ENCODE measurements at places on chromosomes 2 and 18.
A peak's percentile ranks its signal among the peaks of the same experiment; 100 is the strongest.

GRCh38 chr2:182068811-182069210, 83.2 kb downstream of the PPP1R1C start:
- DNase-seq = no peak

DNA sequence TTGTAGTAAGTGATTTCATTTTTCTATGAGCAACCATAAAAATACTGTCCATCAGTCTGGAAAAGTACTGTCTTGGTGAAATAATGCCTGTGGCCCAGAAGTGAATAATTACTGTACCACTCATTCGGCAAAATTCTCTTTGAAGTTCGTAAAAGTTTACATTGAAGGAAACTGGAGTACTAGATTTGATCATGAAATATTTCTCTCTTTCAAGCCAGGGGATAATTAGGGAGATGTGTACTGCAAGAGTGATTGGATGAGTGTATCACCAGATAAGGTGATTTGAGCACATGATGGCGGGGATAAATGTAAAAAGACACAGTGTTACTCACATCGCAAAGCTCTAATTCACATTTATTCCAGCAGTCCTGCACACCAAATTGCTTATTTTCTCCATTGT, 883.2 kb upstream of the PIK3C3 start:
- DNase-seq = no peak

GRCh38 chr2:10534514-10535250, 86.6 kb upstream of the ODC1 start:
- peak; percentile 80 for DNase-seq

GRCh38 chr2:175195012-175195411, 13.5 kb upstream of the ATP5MC3 start:
- no peak for DNase-seq

GRCh38 chr2:175180701-175181103, 808 bp downstream of the ATP5MC3 start:
- DNase-seq = peak; percentile 57

- DNase-seq = no peak
Observed at GRCh38 chr2:181858600-181858999, 32.9 kb upstream of the ITPRID2 start.

DNA sequence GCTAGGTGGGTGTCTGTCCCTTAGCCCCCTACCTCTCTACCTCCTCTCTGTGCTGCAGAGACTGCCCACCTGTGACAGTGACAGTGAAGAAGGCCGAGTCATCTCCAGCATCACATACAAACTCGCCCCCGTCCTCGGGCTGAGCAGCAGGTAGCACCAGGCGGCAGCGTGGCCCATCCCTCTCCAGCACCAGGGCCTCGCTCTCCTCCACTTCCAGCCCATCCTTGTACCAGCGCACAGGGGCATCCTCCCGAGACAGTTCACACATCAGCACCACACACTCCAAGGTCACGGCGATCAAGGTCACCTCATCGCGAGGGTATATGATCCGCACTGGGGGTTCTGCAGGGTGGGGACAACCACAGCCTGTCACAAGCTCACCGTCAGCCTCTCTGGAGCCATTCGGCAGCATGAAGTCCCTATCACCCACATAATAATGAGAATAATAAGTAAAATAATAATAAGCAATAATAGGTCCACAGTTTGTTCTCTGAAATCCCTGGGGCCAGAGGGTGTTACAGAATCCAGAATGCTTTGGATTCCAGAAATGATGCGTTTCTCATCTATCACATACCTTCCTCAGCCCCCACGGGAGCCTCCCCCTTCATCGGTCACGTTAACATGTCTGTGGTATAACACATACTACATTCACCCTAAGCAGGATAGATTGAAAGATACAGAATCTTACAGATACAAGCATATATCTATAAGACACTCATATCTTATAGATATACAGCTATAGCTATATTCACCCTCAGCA, 12.0 kb downstream of the OBSL1 start:
- no peak for DNase-seq

DNA sequence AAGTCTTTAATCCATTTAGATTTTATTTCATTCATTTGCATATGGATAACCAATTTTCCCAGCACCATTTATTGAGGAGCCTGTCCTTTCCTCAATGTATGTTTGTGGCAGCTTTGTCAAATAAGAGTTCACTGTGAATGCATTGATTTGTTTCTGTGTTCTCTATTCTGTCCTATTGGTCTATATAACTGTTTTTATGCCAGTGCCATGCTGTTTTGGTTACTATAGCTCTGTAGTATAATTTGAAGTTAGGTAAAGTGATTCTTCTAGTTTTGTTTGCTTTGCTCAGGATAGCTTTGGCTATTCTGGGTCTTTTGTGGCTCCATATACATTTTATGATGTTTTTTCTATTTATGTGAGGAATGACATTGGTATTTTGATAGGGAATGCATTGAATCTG, 7.4 kb downstream of the MYO3B start:
- no peak for DNase-seq

GRCh38 chr18:25174324-25174723, 177.6 kb downstream of the ZNF521 start:
- DNase-seq = no peak

GRCh38 chr2:219087361-219087760, 26.6 kb upstream of the IHH start:
- no peak for DNase-seq

- DNase-seq = no peak
Observed at GRCh38 chr2:23600346-23600745, 215.4 kb downstream of the KLHL29 start.

GRCh38 chr2:164054651-164055050, 318.8 kb upstream of the FIGN start:
- DNase-seq = no peak

- DNase-seq = no peak
Observed at GRCh38 chr2:70095720-70096670, 8.7 kb downstream of the PCBP1 start.

- no peak for DNase-seq
Observed at GRCh38 chr18:12839057-12839525, 44.9 kb downstream of the PTPN2 start.

DNA sequence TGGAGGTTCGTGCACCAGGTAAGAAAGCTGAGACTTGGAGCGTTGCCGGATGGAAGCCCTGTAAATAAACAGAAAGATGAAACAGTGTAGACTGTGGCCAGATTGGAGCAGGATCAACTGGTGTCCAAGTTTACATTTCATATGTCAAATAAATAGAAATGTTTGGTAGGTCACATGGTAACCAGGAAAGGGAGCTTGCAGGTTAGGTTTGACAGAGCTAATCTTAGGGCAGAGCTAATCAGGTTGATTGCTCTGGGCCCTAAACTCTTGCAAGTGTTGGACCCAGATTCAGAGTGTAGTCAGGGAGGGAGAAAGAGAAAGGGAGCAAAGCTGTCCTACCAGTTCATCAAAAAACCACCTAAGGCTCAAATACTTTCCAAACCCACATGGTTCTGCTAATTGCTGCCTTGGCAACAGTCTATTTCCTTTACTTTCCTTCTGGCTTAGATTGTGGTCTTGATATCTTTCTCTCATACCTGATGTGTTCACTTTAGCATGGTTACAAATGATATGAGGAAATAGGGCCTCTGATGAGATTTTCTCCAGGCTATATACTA, 63.2 kb downstream of the G6PC2 start:
- DNase-seq = no peak

DNA sequence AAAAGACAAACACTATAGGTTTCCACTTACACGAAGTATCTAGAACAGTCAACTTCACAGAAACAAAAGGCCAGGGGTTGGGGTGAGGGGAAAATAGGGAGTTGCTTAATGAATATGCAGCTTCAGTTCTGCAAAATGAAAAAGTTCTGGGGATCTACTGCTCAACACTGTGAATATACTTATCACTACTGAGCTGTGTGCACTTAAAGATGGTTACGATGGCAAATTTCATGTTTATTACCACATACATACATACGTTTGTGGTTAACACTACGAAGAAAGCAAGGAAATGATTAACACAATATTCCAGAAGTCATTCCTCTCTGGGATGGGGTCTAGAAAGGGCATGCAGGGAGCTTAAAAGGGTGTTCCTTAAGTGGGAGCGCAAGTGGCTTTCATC, 19.3 kb downstream of the MBOAT2 start:
- no peak for DNase-seq

DNA sequence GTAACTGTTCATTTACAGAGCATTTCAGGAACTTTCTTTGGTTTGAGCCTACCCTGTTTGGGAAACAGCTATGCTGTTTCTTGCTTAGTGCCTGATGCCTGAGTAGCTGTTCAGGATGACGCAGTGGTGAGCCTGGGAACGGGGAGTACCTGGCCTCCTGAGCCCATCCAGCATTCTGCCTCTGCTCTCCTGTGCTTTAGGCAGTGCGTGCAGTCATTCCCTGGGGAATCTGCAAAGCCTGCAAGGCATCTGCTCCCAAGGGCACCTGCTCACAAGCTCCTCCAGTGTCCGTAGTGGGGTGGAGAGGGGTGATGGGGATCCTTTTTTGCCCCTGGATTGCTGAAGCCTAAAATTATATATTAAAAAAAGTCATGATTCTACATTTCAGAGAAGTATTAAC, 68.8 kb downstream of the RAPGEF4 start:
- DNase-seq = no peak

GRCh38 chr18:2402084-2402483, 169.2 kb downstream of the METTL4 start:
- peak; percentile 61 for DNase-seq

- DNase-seq = peak; percentile 78
Observed at GRCh38 chr2:195543902-195544894, 112.8 kb upstream of the SLC39A10 start.

GRCh38 chr2:109128616-109129355, at the start of gene SH3RF3:
TSS of gene SH3RF3 (plus strand) at chr2:109129205.
- peak; percentile 69 for DNase-seq

- no peak for DNase-seq
Observed at GRCh38 chr2:241678307-241678706, 8.3 kb downstream of the DTYMK start.

- peak; percentile 75 for DNase-seq
Observed at GRCh38 chr18:12657684-12658425, at the start of gene SPIRE1. TSS of gene SPIRE1 (minus strand) at chr18:12658107. CDS start at chr18:12657866, 241 bp downstream.

DNA sequence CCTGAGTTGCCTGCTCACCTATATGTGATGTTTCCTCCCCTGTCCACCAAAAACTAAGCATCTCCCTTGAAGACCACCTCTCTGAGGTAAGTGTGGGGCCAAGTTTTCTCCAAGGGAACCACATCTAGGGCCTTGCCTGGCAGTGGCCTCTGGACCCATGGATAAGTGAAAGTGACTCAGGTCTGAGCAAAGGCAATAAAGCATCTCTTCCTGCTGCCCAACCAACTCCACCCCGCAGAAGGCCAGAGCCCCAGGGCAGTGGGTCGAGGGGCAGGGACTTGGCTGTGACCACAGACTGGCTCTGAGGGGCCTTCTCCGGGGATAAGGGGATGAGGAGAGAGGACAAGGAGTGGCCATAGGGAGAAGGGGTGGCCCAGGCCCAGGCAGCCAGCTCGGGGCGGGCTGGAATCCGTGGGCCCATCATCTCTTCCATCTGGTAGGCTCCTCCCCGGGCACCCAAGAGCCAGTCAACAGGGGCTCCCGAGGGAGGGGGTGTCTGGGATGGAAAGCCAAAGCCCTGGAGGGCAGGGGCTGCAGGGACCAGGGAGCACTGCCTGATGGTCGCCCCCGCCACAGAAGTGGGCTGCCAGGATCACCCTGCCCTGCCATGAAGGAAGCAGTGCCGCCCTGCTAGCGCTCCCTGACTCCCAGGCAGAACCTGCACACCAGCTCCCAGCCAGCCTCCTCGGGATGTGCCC, 33.4 kb downstream of the EMX1 start:
- DNase-seq = no peak

- no peak for DNase-seq
Observed at GRCh38 chr2:145595296-145595695, 1075.4 kb upstream of the ZEB2 start.

DNA sequence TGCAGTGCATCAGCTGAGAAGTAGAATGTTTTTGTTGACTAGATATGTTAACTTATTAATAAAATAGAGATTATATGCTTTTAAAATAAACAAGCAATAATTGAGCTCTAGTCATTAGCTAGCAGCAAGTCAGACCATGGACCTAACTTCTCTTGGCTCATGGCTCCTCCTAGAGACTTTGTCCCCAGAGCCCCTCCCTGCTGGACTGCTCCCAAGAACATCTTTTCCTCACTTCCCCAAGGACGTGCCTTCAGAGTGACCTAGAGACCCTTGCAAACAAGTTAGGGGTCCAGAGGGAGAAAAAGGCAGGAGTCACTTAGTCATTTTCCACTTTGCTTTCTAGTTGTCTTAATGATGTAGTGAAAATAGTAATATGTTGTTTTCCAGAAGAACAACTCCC, 312.5 kb upstream of the NRP2 start:
- DNase-seq = no peak

- no peak for DNase-seq
Observed at GRCh38 chr2:28678944-28679343, 72.7 kb upstream of the PPP1CB start.

DNA sequence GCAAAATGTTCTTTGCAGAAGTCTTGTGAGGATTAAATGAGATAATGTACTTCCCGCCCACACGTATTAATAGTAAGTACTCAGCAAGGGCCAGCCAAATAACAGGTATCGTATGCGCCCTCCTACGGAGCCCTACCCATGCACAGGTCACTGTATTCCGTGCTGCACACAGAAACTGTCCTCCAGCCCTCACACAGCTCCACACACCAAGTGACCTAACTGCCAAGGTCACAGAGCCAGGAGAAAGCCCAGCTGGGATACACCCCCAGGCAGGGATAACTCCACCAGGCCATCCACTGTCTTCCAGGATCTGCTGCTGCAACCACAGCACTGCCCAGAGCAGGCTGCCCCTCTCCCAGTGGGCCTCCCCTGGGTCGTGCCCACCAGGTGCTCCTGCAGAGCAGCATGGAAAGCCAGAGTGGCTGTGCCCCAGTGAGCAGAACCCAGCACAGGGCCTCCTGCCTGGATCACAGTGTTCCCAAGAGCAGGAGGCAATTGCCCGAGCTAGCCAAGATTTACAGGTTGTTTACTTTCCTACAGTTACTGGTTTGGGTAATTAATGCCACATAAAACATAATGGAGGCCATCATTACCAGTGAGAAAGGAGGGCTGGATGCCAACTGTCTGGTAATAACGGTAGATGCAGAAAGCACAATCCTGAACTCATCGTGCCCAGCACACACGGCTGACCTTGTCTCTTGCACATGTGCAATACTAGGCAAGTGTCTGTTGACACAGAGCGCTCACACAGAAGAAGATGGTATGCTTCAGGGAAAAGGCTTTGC, 24.4 kb downstream of the TFCP2L1 start:
- DNase-seq = no peak

- peak; percentile 83 for DNase-seq
Observed at GRCh38 chr2:201517094-201517493, 65.6 kb downstream of the STRADB start.

- no peak for DNase-seq
Observed at GRCh38 chr2:54609241-54609640, 114.2 kb upstream of the EML6 start.

GRCh38 chr2:219446101-219446504, 11.5 kb downstream of the SPEG start:
- DNase-seq = peak; percentile 44

DNA sequence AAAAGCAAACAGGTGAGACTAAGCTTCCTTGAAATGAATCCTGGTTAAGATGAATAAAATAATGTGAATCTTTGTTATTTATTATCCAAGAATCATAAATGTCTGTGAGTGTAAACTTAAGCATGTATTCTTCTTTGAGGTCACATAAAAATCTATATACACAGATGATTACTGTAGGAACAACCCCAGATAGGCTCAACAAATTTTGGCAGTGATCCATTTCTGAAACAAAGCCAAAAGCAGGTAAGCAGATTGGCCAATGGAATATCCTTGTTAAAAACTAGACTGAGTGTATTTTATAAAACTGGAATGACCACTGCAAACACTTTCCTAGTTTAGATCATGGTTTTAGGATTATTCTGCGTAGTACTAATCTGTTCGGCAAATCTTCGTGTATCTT, 11.3 kb downstream of the SCYGR5 start:
- DNase-seq = no peak

Measured in EL (cell line).